Adrenal gland (tissue), 19 donors: ENCODE measurements at places on chromosomes 6 and 20.

DNA sequence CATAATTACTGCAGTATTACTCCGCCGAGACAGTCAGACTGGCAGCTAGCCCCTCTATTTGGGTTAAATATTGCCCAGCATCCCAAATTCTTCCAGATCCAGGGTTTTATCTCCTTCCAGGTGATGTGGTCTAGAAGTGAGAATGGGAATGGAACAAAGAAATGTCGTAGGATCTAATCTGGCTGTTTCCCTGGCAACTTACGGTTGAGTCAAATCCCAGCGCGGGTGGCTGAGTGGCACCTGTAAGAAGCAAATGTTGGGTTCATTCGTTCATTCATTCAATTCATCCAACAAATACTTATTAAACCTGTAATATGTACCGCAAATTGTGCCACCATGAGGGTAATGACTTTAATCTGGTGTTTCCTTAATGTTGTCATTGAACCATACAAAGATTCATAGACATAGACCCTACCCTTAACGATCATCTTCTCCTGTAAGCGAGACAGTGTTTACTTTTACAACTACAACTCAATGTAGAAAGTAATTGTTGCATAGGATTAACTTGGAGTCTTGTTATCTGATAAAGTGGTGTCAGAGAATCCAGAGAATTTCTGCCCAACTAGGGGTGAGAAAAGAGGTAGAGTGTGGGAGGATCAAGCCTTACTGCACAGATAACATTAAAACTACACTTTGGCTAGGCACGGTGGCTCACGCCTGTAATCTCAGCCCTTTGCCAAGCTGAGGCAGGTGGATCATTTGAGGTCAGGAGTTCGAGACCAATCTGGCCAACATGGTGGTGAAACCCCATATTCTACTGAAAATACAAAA lies 91.3 kb upstream of the ADGRF1 start:
- DNase-seq: no peak

GRCh38 chr6:166393535-166393823 lies 10.7 kb upstream of the MPC1 start:
- DNase-seq: no peak

DNA sequence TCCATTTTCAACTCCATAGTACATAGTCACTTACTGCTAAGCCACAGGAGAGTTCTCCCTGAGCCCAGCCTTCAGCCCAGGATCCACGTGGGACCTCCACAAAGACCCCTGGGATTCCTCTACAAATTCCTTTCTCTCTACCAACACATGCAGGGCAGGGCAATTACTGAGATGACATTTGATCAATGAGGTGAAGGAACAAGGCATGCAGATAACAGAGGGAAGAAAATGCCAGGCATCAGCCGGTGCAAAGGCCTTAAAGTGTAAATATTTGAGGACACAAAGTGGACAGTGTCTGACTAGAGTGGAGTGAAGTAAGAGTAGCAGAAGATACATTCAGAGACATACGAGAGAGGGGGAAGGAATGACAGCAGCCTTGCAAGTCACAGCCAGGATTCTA lies 70.2 kb downstream of the HS3ST5 start:
- no peak for DNase-seq

- peak; percentile 94 for DNase-seq
These were observed 1.3 kb downstream of the TUBB start for GRCh38 chr6:30721198-30722024.

- no peak for DNase-seq
These were observed 4.3 kb downstream of the PFDN4 start for GRCh38 chr20:54212226-54212625.

DNA sequence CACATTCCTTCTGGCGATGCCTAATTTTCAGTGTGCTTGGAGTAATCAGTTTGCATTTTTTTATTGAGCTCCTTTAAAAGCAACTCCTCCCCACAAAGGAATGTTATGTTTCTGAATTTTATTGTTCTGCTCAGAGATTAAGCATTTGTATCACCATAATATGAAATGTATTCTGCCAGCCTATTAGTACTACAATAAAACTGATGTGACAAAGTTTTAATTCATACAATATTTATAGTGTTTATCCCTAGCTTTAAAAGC lies 236.9 kb upstream of the ASCC3 start:
- no peak for DNase-seq

GRCh38 chr6:64383277-64383676 lies 747.7 kb downstream of the PHF3 start:
- no peak for DNase-seq

GRCh38 chr6:135012349-135012748 lies 42.3 kb downstream of the HBS1L start:
- no peak for DNase-seq

- no peak for DNase-seq
These were observed 23.5 kb upstream of the BACH2 start for GRCh38 chr6:90319979-90320685.

GRCh38 chr6:4316867-4317400 lies 181.6 kb upstream of the ECI2 start:
- peak; percentile 33 for DNase-seq

GRCh38 chr6:157514659-157515496 lies 133.9 kb downstream of the ZDHHC14 start:
- peak; percentile 71 for DNase-seq

- DNase-seq: no peak
These were observed 88.8 kb downstream of the FYN start for GRCh38 chr6:111784433-111784832.

GRCh38 chr6:14897831-14898230 lies 348.0 kb upstream of the JARID2 start:
- DNase-seq: no peak
